ENCODE measurements at places on chromosomes 16 and 17. TPM values are rescaled to one million over a fixed set of nuclear protein-coding genes. Genes with fewer than 3 reads are reported as not detected.

DNA sequence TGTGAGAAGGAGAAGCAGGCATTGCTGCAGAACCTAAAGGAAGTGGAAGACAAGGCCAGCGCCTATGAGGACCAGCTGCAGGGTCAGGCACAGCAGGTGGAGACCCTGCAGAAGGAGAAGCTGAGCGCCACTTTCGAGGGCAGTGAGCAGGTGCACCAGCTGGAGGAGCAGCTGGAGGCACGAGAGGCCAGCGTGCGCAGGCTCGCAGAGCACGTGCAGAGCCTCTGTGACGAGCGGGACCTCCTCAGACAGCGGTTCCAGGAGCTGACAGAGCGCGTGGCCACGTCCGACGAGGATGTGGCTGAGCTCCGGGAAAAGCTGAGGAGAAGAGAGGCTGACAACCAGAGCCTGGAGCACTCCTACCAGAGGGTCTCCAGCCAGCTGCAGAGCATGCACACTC lies 41.5 kb downstream of the PLD6 start:
- no peak for DNase-seq

DNA sequence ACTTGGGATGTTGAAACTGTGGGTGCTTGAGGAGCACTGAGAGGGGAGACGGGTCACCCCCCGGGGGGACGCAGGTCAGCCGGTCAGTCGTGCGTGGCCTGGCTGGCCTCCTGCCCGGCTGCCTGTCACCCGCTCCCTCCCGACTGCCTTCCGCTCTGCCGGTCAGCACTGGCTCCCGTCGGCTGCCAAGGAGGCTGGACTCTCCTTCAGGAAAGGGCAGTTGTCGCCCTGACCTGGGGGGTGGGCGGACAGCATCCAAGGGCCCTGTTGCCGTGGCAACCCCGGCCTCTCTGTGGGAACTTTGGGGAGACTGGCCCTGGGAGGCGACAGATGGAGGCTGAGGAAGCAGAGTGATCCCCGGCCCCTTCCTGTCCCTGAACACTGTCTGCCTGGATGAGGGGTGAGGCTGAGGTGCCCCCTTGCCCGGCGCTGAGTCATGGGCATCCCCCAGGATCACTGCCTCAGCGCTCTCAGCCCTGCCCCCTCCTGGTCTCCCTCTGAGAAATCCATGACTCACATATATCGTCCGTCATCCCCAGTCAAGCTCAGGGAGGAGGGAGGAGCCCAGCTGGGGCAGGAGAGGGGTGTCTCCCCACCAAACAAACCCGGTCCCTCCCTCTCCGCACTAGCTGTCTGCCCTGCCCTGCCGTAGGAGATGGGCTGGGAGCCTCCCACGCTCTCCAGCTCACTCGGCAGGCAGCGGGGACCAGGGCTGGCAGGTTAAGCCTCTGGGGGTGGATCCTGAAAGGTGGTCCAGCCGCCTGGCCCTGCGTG lies at the start of gene ADGRG1:
Gene ADGRG1, plus strand, starts transcription at position 623 of the 774 bp plus-strand sequence. CDS start 21,658 bp downstream, outside the sequence.
- peak; percentile 54 for DNase-seq

TRAF7 gene
- 159 TPM for total RNA-seq

MED13 gene
- 44.6 TPM for total RNA-seq

DNA sequence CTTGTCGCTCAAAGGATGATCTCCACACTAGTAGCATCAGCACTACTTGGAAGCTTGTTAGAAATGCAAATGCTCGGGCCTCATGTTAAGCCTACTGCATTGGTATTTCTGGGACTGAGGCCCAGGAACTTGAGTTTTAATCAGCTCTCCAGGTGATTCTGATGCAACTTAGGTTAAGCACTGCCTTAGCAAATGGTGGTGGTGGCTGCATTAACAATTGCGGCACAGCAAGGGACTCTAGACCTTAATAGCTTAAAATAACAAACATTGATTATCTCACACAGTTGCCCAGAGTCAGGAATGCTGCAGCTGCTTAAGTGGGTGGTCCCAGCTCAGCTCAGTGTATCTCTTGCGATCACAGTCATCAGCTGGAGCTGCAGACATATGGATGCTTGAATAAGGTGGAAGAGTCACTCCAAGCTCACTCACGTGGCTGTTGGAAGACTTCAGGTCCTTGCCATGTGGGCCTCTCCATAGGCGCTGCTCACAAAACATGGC lies 25.8 kb downstream of the HS3ST3A1 start:
- peak; percentile 48 for DNase-seq

GRCh38 chr17:56987283-56987834 lies 9.4 kb downstream of the SCPEP1 start:
- DNase-seq = no peak

GRCh38 chr17:38325221-38325851 lies 18.4 kb downstream of the GPR179 start:
- DNase-seq = no peak

CCL5 gene
- total RNA-seq = 0.17 TPM

DNA sequence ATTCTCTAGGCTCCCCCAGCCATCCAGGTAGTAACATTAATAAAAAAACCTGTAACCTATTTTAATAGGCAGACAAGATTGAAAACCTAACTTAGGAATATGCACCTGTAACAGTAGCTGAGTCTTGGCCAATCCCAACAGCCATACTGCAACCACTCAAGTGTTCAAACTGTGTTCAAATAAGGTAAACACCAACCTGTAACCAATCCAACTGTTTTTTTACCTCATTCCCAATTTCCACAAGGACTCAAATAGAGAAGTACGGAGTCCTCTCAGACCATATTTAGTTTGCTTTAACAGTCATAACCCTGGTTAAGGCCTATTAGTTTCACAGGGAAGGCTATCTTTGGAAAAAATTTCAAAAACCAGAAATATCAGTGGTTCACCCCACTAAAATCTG lies 40.4 kb upstream of the NOS2 start:
- DNase-seq = no peak

DNA sequence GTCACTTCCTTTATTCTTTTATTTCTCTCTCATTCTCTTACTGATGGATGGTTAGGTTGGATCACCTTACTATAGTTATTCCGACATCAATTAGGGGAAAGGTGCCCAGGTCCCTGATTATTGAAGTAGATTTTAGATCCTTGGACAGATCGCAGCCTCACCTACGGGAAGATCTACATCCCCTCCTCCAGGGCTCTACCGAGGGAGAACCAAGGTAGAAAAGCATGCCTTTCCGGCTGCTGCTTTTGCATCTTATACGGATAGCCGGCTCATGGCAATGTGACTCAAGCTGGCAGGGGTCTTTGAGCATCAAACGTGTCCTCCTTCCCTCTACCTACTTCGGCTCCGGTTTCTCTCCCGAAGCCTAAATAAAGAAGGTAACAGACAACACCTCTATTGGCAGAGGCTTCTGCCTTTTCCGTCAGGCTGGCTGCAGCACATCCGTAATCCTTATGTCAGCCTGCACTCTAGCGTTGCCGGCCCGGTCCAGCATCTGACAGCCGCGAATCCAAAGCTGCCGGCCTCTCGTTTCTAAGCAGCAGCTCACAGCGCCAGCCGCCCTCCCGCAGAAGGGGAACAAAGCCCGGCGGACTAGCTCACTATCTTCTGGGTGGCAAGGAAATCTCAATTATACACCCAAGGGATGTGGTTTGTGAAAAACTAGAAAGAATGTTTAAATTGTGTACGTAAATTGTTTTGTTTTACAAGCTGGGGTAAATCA lies 46.9 kb downstream of the IRX6 start:
- peak; percentile 73 for DNase-seq

- no peak for DNase-seq
Observed at GRCh38 chr17:67557921-67558320, 159.8 kb upstream of the NOL11 start.

DNA sequence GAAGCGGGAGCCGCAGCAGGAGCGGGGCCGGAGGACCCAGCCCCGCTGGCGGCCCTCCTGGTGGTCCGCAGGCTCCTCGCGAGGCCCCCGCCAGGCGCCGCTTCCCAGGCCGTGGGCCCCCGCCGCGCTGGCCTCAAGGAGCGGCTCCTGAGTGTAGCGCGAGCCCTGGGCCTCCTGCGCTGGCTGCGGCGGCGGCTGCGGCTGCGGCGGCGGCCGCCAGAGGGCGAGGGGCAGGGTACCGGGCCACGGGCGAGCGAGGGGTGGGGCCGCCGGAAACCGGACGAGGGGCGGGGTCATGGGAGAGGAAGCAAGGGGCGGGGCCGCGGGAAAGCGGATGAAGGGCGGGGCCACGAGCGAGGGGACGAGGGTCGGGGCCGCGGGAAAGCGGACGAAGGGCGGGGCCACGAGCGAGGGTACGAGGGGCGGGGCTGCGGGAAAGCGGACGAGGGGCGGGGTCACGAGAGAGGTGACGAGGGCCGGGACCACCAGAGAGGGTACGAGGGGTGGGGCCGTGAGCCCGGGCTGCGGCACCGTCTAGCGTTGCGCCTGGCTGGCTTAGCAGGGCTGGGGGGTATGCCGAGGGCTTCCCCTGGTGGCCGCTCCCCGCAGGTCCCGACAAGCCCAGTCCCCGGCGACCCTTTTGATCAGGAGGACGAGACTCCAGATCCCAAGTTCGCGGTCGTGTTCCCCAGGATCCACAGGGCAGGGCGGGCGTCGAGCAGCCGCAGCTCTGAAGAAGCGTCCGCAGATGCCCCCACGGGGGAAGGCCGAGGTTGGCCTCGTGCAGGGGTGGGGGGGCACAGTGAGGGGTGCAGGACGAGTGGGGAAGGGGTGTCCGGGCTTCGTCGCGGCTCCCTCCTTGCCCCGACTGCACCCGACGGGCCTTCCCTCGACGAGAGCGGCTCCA lies 1.7 kb downstream of the MYO15B start:
- peak; percentile 95 for DNase-seq

KRT16 gene
- not detected for total RNA-seq

GRCh38 chr17:44981221-44981968 lies 13.3 kb upstream of the C1QL1 start:
- DNase-seq = no peak

SOX9 gene
- 8.1 TPM for total RNA-seq

OMG gene
- total RNA-seq = not detected

DNA sequence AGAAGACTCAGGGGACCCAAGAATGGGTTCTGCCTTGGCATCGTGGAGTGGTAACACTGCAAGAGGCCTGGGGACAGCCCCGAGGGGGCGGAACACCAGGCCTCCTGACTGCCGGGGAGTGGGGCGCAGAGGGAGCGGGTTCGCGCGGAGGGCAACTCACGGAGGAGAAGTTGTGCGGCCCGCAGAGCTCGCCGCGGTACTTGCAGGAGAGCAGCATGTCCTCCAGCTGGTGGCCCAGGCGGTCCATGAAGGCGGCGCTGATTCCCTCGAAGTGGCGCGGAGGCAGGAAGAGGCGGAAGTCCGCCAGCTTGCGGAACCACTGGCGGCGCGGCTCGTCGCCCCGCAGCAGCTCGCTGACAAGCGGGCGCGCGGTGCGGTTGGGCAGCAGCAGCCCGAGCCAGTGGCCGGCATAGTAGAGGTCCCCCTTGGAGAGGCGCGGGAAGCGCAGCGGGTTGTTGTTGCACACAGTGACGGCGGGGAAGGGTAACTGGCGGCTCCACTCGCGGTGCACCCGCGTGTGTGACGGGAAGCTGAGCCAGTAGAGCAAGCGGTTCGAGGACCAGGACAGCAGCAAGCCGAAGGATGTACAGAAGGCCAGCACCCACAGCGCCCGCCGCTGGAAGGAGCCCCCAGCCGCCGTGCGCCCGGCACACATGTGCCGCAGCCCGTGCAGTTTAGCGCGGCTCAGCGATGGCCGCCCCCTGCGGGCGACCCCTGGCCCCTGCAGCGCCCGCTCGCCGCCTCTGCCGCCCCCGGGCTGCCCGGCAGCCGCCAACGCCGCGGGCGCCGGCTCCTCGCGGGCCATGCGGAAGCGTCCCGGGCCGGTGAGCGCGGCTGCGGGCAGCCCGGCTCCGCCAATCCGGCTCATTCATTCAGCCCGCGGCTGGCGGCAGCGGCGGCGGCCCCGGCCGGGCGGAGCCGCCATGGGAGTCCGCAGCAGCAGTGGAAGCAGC lies 1.6 kb downstream of the ASIC2 start:
- peak; percentile 58 for DNase-seq

GRCh38 chr17:20203761-20204263 lies 194.7 kb downstream of the SPECC1 start:
- DNase-seq = no peak

TMEM204 gene
- 0.30 TPM for total RNA-seq

DNA sequence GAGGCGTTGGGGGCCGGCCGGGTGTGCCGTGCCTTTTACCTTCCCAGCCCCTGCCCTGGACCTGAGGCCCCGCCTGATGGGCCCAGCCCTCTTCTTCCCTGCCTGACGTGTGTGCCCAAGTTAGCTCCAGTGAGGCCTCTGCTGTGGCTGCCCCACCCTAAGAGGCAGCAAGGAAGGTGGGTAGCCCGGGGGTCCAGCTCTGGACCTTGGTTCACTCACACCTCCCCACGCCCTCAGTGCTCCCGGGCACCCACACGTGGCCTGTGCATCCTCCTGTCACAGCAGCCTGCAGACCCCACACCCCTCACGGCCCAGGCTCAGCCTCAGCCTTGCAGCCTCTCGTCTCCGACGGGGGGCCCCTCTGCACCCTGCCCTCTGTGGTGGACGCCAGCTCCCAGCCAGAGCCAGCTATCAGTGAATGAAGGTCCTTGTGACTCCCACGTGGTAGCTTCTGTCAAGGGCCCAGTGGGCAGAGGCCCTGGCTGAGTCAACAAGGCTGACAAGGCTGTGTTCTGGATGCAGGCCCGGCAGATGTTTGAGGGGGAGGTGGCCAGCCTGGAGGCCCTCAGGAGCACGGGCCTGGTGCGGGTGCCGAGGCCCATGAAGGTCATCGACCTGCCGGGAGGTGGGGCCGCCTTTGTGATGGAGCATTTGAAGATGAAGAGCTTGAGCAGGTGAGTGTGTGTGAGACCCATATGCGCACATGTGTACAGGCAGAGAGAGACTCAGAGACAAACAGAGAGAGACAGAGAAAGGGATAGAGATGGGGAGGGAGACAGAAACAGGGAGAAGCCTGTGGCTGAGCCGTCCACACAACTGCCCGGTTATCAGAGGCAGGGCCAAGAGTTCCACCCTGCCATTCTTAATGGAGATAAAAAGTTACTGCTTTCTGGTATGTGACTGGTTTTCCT lies 2.8 kb downstream of the FN3K start:
- DNase-seq = no peak

DNA sequence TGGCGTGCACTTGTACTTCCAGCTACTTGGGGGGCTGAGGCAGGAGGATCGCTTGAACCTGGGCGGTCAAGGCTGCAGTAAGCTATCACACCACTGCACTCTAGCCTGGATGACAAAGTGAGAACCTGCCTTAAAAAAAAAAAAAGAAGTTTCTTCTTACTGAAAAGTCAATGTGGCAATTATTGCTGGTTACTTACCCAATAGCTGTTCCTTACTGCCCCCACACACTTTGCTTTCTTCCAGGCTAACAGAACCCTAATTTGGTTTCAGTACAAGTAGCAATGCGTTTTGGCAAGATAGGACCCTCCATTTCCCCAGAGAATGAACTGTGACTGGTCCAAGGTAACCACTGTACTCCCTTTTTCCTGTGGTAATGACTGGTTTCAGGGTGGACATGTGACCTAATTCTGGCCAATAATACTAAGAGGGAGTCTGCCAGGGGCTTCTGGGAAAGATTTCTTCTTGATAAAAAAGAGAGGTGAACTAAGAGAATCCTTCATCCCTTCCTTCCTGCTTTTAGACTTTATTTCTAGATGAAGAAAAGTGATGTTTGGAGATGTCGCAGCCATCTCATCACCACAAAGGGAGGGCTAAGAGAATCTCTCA lies 58.8 kb upstream of the MSI2 start:
- no peak for DNase-seq

GRCh38 chr17:55458978-55459377 lies 37.3 kb upstream of the MMD start:
- no peak for DNase-seq

- no peak for DNase-seq
Observed at GRCh38 chr16:4836727-4837126, 10.4 kb downstream of the GLYR1 start.

Data from WTC11 (cell line).